LNCaP clone FGC (cell line): ENCODE measurements at places on chromosomes 1 and 21.
A peak's percentile ranks its signal among the peaks of the same experiment; 100 is the strongest.

DNA sequence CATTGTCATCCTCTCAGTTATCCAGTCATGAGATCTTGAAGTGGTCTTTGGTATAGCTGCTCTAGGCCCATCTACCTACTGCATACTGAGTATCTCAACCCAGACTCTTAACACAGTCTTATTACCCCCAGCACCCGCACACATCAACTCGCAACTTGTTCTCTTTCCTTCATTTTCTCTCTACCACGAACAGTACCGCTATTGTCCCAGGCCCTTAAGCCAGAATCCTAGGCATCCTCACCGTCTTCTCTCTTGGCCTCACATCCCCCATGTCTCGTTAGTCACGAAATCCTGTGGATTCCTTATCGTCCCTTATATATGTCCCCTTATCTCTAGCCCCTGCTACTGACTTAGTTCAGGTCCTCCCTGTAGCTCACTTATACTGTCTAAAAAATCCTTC, 126.4 kb downstream of the TMEM53 start:
- no peak for DNase-seq

DNA sequence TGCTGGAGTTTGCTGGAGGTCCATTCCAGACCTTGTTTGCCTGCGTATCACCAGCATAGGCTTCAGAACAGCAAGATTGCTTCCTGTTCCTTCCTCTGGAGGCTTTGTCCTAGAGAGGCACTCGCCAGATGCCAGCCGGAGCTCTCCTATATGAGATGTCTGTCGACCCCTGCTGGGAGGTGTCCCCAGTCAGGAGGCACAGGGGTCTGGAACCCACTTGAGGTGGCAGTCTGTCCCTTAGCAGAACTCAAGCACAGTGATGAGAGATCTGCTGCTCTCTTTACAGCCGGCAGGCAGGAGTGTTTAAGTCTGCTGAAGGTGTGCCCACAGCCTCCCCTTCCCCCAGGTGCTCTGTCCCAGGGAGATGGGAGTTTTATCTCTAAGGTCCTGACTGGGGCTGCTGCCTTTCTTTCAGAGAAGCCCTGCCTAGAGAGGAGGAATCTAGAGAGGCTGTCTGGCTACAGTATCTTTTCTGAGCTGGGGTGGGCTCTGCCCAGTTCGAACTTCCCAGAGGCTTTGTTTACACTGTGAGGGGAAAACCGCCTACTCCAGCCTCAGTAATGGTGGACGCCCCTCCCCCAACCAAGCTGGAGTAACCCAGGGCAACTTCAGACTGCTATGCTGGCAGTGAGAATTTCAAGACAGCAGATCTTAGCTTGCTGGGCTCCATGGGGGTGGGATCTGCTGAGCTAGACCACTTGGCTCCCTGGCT, 205.0 kb downstream of the GPR52 start:
- no peak for DNase-seq

GRCh38 chr1:167196166-167196565, 24.5 kb upstream of the POU2F1 start:
- no peak for DNase-seq

DNA sequence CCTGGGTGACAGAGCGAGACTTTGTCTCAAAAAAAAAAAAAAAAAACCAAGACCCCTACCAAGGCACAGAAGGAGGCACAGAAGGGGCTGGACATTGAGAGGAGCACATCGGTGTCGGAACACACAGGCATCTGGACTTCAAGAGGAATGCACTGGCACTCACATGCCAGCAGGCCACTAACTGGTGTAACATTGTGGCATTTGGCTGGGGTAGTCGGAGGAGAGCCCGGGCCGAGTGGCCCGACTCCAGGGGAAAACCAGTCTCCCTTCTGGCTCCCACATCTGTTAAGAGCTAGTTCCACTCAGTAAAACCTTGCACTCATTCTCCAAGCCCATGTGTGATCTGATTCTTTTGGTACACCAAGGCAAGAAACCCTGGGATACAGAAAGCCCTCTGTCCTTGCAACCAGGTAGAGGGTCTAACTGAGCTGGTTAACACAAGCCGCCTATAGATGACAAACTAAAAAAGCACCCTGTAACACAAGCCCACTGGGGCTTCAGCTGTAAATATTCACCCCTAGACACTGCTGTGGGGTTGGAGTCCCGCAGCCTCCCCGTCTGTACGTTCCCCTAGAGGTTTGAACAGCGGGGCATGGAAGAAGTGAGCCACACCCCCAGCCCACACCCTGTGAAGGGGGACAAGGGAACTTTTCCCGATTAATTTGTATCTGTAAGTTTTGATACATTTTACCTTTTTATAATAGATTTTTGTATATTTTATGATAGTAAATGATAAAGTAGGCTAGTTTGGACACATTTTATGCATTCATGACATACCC, 17.2 kb upstream of the AKIRIN1 start:
- DNase-seq: no peak

GRCh38 chr1:89980605-89981004, 14.3 kb upstream of the ZNF326 start:
- DNase-seq: no peak

GRCh38 chr1:226541231-226541630, 7.3 kb upstream of the STUM start:
- DNase-seq: no peak

GRCh38 chr1:192272732-192273131, 44.1 kb upstream of the RGS21 start:
- no peak for DNase-seq

DNA sequence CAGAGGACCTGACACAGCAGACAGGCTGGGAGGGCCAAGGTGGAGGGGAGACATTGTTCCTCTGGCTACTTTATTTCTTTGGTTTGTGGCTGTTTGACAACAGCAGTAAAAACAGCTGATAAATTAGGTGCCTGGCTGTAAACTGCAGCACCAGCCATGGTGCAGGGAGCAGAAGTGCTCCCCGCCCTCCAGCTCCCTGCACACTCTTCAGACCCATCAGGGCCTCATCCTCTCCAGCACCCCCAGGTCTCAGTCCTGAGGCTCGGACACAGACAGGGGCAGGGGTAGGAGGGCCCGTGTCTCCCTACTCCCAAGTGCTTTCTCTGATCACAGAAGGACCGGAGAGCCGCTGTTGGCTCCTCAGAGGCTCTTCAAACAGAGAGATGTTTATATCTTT, 17.7 kb upstream of the LRRN2 start:
- no peak for DNase-seq

DNA sequence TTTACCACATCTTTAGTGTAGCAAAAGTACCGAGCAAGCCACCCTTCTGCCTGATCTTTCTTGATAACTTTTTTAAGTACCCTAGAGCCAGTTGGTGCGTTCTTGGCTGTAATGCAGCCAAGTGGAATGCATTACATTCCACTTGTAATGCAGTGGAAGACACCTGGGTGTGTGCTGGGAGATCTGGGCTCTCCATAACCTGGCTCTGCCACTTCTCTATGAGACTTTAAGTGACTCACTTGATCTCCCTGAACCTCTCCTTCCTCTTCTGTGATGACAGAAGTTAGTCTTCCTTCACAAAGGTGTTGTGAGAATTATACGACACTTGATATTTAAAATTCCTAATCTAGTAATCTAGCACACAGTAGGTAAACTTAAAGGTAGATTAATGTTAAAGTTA, 35.3 kb upstream of the NFIA start:
- no peak for DNase-seq

DNA sequence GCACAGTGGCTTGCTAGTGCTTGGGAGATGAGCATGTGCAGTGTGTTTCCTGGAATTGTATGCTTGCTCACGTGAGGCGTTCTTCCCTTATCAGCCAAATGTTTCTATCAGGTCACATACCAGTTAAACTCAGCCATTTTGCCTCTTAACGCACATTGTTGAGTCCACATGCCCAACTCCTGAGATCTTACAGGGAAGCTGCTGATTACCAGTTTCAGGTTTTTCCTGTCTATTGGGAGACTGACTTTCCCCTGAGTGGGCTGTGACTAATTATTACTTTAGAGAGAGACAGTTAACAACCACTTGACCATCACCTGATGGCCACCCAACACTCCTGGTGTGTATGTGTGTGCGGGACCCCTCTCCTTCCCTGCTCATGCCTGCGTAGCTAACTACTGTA, 161.3 kb upstream of the PTGFR start:
- no peak for DNase-seq

GRCh38 chr1:89790592-89790991, 30.2 kb upstream of the LRRC8D start:
- DNase-seq: no peak

- no peak for DNase-seq
Observed at GRCh38 chr1:10117865-10118264, 85.1 kb downstream of the UBE4B start.

GRCh38 chr1:77126307-77126706, 92.9 kb downstream of the PIGK start:
- peak; percentile 76 for DNase-seq

DNA sequence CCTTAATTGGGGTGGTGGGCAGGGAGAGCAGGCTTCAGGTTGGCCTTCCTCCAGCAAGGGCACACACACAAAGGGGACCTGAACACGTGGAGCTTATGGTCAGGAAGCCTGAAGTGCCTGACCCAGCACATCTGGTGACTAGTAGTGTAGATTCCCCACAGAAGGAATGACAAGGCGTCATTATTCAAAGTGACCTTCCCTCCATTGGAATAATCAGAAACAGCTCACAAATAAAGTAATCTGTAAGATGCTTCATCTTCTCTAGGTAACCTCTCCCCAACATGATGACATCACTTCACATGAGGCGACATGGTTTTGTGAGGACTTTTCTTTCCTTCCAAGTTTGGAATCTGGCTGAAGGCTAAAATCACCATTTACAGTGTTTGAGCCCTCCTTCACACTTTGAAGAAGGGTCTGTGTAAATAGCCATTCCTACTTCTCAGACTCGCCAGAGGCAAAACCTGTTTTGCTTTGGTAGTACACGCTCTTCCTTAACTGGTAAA, 32.8 kb upstream of the ERG start:
- no peak for DNase-seq

GRCh38 chr1:115189814-115190539, 100.7 kb upstream of the TSPAN2 start:
- DNase-seq: no peak

- DNase-seq: no peak
Observed at GRCh38 chr21:32929633-32930038, 96.1 kb upstream of the OLIG2 start.

GRCh38 chr1:186404454-186405051, 28.9 kb downstream of the ODR4 start:
- DNase-seq: peak; percentile 47

DNA sequence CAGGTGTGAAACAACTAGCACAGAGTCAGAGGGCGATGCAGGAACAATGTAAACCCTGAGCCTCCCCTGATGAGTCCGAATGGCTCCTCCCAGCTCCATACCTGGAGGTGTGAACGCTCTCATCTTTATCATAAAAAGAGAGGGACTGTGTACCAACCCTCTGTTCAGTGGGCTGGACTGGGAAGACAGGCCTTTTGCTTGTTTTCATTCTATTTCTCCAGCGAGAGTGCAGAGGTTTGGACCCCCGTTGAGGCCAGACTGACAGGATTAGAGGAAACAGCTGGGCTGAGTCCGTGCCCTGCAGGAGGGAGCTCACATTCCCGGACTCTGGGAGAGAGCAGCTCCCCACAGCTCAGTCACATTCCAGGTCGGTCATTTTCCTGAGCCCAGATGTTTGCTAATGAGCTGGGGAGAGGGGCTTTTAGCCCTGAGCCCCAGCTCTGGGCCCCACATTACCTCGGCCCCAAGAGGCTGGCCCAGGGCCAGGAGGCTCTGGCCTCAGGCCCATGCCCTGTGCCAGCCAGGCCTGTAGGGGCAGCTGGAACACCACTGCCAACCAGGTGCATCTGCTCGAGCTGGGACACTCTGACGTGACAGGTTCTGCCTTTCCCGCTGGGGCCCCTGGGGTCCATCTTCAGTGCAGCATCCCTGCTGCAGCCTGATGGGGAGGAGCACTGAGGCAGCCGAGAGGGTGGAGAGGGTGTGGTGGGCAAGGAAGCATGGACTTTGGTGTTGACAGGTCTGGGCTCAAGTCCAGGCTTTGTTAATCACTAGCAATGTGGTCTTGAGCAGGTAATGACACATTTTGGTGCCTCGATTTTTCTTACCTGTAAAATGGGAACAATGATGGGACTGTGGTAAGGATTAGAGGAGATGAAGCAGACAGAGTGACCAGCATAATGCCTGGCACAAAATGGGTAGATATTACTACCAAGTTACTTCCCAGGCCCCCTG, 3.5 kb upstream of the NBL1 start:
- DNase-seq: no peak

GRCh38 chr1:86105533-86105866, 51.1 kb downstream of the COL24A1 start:
- DNase-seq: no peak

- no peak for DNase-seq
Observed at GRCh38 chr21:30482130-30482529, 2.0 kb upstream of the KRTAP19-1 start.

DNA sequence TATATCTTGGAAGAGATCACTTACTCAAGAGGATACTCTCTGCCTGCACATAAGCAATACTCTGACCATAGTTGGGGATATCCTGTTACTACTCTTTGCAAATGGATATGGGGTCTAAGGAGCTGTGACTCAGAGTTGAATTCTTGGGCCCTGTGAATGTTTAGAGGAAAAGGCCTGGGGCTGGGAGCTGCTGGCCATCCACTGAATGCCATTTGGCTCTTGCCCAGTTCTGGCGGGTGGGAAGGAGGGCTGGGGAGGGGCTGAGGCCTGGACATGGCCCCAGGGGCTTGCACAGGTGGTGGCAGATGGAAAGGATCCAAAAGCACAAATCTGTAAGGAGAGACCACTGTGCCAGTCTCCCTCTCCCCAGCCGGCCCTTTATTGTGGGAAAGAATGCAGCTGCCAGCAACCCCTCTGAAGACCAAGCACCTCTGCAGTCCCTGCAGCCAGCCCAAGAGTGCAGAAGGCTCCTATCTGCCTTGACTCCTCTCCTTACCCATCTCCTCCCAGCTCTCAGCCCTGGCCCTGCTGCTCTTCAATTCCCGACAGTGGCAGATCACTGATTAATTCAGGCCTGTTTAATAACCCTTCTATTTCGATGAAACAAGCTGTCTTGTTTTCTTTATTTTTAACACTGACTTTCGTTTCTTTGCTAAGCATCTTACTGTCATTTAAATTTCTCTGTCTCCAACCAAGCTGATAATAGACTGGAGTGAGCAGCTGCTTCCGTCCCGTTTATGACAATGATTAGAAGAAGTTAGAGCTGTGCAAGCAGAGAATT, 12.1 kb downstream of the PLXNA2 start:
- DNase-seq: no peak

DNA sequence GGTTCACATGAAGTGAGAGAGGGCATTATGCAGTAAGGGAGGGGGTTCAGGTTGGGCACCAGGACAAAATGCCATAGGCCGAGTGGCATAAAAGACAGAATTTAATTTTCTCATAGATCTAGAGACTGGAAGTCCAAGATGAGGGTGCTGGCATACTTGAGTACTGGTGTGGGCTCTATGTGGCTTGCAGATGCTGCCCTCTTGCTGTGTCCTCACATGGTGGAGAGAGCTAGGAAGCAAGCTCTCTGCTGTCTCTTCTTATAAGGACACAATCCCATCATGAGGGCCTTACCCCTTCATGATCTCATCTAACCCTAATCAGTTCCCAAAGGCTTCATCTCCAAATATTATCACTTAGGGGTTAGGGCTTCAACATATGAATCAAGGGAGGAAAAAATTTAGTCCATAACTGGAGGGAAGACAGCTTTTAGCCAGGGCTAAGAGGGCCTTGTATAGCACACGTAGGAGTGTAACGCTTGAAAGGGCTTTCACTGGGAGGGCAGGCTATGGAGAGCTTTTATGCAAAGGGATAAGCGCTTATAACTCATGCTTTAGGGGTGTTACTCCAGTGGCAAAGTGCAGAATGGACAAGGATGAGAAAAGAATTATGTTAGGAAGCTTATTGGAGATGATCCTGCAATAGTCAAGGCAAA, 64.5 kb downstream of the PLPPR5 start:
- DNase-seq: no peak
